Neural progenitor cell (in vitro differentiated cells): ENCODE measurements at places on chromosomes 6 and 20.

DNA sequence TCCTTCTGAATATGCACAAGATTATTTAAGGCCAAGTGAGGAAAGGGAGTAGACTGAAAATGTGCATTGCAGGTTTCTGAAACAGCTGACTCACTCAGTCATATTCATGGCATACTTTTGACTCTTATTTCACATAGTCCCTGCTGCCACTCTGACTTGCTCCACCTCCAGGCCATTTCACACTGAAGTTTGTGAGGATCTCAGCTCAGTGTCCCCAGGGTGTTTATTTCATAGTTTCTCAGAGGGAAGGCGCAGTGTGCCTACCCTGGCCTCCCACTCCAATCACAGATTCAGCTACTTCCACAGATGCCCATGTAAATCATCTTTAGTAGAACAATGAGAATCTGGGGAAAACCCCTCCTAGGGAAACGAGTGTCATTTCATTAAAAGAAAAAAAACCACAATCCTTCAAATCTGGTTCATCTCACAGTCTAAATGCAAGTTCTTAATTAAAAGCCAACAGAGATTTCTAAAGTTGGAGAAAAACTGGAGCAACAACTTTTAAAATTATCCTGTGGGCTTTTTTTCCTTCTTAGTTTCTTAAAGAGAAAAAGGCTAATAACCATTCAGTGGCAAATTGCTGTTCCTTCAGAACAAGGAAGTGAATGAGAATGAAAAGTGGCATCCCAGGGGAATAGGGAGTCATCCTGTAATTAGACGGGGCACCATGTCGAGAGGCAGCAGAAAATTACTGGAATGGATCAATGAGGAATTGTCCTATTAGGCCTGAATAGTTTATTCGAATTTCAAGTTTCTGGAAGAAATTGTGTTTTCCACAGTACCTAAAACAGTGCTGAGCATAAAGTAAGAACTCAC, 133.6 kb downstream of the TFAP2B start:
- peak; percentile 16 for DNase-seq

DNA sequence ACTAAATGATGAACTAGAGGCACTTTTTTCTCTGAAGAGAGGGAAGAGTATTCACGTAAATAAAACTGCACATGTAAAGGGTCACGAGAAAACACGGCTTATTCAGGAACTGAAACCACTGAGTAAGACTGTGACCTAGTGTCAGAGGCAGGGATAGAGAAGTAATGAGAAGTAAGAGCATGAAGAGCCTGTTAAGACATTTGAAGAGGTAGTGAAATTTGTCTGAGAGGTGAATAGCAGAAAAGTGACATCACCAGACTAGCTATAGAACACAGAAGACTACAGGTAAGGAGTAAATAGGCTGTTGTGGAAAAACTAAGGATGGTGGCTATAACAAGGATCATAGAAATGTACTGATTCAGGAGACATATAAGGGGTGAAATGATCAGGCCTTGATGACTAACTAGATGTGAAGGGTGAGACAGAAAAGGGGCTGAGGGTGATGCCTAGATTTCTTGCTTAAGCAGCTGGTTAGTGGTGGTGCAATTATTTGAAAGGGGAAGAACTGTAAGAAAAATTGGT, 76.8 kb downstream of the REV3L start:
- no peak for DNase-seq

- no peak for DNase-seq
Measured at GRCh38 chr6:1267057-1267732, 44.7 kb upstream of the FOXQ1 start.

- no peak for DNase-seq
Measured at GRCh38 chr20:43988867-43989266, 74.2 kb downstream of the TOX2 start.

DNA sequence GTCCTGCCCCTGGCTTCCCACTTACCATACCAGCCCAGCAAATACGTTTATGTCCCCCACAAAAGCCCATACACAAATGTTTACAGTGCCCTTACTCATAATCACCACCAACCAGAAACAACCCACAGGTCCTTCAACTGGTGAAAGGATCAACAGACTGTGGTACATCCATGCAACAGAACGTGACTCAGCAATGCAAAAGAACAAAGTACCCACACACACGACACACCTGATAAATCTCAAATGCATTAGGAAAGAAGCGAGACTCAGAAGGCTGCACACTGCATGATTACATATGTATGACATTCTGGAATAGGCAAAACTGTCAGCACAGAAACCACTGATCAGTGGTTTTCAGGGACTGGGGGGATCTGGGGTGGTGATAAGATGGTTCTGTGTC, 20.5 kb downstream of the NCR2 start:
- DNase-seq = no peak

GRCh38 chr6:131937703-131938631, 13.2 kb downstream of the CCN2 start:
- no peak for DNase-seq

DNA sequence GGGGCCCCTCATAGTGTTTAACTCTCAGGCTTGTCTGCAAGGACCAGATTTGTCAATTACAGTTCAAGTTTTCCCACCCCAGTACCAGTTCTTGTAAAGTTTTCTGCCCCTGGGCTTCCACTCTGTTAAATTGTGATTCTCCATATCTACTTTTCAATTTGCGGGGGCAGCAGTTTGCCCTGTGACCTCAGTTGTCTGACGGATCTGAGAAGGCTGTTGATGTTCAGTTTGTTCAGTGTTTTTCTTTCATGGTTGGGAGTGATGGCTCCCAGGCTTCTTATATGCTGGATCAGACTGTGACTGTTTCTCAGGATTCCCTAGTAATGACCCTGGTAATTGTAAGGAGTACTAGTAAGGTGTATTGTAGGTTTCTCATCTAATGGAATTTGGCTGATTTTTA, 101.0 kb upstream of the GGTLC1 start:
- DNase-seq = no peak

- no peak for DNase-seq
Measured at GRCh38 chr20:43844778-43845614, 69.7 kb upstream of the TOX2 start.

- DNase-seq = peak; percentile 53
Measured at GRCh38 chr6:120077489-120077888, 727.9 kb upstream of the MAN1A1 start.

- DNase-seq = peak; percentile 32
Measured at GRCh38 chr6:27290850-27291208, 21.2 kb downstream of the POM121L2 start.

DNA sequence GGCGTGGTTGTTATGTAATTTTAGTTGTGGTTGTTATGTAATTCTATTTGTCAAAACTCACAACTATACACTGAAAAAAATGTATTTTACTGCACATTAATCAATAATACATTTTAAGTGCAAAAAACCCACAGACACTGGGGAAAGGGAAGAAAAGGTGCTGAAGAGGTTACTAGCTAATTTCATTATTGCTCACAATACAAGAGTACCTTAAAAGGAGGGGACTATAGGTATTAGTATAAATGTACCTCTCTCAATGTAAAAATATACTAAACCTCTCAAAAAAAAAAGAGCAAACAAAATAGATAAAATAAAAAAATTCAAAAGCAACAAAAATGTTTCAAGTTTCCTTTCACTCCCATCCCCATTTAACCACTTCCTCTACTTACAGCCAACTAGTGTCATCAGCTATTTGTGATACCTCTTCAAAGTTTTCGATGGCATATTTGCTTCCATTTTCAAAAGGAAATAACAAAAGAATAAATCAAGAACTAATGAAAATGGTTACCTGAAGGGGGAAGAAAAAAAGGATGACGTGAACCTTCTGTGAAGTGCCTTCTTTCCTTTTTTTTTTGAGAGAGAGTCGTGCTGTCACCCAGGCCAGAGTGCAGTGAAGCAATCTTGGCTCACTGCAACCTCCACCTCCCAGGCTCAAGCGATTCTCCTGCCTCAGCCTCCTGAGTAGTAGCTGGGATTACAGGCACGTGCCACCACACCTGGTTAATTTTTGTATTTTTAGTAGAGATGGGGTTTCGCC, 30.2 kb downstream of the RANBP9 start:
- no peak for DNase-seq

DNA sequence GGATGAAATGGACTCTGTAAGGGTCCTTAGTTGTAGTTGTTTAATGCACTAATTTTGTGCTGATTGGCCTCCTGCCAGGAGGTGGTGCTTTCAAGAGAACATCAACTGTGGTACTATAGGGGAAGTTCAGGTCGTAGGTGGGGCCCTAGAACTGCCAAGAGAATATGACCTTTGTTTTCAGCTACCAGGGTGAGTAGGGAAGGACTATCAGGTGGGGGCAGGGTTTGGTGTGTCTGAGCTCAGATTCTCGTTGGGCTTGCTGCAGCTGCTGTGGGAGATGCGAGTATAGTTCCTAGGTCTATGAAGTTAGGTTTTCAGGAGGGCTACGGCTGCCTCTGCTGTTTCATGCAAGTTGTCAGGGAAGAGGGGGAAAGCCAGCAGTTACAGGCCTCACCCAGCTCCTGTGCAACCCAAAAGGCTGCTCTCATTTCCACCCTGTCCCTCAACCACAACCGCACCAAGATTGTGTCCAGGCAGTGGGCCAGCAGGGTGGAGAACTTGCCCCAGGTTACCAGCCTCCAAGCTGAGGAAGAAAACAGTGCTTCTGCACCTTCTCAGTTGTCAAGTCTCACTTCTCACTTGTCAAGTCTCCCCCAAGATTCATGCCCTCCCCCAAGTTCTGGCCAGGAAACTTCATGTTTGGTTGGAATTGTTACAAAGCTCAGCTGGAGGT, 626.5 kb upstream of the MAP3K7 start:
- no peak for DNase-seq

- DNase-seq = no peak
Measured at GRCh38 chr20:8398263-8399051, 266.4 kb downstream of the PLCB1 start.

DNA sequence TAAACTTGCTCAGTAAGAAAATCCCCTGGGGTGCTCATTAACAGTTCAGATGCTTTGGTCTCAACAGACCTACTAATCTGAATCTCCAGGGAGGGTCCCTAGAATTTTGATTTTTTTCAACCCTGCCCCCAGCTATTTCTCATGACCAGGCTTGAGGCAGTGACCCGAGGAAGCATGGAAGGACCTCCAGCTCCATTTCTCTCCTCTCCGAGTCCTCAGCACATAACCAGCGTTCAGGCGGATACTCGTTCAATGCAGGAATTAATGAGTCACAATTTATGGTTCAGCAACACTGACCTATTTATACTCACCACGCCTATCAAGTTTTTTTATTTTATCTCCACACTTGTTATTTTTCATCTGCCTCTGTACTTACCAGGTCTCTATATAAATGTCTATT, 369.2 kb upstream of the CDH4 start:
- DNase-seq = no peak

DNA sequence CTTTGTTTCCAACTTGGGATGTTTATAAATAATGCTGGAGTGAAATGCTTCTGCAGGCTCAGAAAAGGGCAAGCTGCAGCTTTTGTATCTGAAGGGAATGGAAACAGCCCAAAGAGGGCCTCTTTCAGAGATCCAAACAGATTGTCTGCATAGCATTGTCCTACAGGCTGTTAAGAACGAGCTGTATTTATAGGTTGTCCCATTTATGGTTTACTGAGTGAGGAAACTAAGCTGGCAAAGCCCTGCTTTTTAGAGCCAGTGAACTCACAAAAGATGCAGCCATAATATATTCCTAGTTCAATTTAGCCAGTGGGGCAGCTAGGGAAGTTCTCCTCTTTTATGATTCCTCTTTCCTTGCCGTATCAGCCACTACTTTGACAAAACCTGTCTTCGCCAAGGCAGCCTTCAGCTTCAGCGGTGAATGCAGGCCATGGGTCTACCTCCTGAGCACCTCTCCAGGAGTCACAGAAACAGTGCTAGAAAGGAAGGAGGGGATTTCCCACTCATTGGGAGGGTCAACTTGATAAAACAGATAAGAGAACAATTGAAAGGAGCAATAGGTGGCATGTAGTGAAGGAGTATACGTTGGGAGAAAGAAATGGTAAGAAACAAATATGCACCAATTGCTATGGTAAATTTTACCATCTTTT, 15.0 kb downstream of the KIAA0319 start:
- DNase-seq = peak; percentile 8

DNA sequence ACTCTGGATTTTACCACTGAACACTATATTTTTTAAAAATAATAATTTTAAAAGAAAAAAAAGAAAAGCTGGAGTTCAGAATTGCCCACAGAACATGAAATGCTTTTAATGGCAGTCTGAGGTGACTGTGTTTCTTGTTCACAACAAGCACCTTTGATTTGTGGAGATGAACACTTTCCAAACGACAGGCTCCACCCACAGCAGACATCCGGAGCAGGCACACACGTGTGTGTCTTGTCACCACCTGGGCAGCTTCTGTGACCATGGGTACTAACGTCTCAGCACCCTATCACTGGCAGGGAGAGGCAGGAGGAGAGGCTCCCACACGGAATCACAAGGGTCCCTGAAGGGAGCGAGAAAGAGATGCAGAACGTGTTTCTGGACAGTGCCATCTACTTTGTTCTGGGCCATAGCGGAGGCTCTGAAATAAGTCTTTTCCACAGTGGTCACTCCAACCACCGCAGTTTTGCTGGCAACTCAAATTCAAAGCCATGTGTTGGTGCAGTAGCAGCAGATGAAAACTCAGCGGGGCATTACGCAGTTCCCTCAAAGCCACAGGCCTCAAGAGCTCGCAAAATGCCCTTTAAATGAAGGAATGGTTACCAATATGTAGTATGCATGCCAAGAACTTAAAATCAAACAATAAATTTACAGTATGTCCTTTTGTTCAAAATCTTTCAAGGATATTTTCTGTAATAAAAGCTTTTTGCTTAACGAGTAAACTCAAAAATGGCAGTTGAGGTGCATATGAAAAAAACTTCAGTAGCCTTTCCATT, 242.2 kb downstream of the FOXC1 start:
- DNase-seq = no peak

DNA sequence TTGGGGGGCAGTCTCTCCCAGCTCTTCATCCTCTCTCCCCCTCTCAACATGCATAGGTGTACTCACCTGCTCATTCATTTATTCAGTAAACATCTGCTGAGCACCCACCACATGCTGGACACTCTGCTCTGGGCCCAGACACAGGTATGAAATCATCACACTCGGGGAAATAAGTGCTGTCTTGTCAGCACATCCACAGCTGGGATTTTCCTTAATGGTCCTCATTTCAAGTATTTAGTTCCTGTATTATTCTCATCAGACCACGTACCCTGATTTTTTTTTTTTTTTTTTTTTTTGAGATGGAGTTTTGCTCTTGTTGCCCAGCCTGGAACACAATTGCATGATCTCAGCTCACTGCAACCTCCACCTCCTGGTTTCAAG, 19.4 kb downstream of the RAB5IF start:
- no peak for DNase-seq

DNA sequence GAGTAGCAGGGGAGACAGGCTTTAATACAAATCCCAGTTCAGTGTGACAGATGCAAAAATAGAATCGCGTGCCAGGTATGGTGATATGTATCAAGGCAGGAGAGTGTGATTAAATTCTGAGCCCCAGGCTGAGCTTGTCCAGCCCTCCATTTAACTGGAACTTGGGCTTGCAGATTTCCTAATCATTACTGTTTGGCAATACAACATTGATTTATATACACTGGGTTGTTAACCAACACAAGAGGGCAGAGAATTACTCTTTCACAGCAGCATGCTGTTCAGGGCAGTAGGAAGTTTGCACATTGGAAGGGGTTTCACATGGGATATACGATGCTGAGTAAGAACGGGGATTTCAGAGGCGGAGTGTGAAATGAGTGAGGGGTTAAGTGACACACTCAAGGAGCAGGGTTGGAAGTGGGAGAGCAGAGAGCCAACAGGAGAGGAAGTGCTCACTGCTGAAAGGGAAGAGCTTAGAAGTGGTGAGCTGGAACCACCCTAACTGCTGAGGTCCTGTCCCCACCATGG, 70.8 kb upstream of the ATXN1 start:
- no peak for DNase-seq

- no peak for DNase-seq
Measured at GRCh38 chr20:6700563-6701329, 66.7 kb upstream of the BMP2 start.
